ENCODE measurements at places on chromosomes 1 and 21.
A peak's percentile ranks its signal among the peaks of the same experiment; 100 is the strongest.

- no peak for DNase-seq
Measured at GRCh38 chr1:10168912-10169514, 41.4 kb upstream of the KIF1B start.

GRCh38 chr1:43267291-43267805 is 2.4 kb upstream of the TMEM125 start:
- DNase-seq: no peak

- DNase-seq: no peak
Measured at GRCh38 chr1:156527584-156527983, 27.0 kb upstream of the MEF2D start.

DNA sequence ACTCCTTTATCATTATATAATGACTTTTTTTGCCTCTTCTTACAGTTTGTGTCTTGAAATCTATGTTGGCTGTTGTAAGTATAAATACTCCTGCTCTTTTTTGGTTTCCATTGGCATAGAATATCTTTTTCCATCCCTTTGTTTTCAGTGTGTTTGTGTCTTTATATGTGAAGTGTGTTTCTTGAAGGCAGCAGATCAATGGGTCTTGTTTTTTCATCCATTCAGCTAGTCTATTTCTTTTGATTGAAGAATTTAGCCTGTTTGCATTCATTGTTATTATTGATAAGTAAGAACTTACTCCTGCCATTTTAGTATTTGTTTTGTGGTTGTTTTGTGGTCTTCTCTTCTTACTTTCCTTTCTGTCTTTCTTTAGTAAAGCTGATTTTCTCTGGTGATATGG is 322.8 kb downstream of the PLA2G4A start:
- no peak for DNase-seq

DNA sequence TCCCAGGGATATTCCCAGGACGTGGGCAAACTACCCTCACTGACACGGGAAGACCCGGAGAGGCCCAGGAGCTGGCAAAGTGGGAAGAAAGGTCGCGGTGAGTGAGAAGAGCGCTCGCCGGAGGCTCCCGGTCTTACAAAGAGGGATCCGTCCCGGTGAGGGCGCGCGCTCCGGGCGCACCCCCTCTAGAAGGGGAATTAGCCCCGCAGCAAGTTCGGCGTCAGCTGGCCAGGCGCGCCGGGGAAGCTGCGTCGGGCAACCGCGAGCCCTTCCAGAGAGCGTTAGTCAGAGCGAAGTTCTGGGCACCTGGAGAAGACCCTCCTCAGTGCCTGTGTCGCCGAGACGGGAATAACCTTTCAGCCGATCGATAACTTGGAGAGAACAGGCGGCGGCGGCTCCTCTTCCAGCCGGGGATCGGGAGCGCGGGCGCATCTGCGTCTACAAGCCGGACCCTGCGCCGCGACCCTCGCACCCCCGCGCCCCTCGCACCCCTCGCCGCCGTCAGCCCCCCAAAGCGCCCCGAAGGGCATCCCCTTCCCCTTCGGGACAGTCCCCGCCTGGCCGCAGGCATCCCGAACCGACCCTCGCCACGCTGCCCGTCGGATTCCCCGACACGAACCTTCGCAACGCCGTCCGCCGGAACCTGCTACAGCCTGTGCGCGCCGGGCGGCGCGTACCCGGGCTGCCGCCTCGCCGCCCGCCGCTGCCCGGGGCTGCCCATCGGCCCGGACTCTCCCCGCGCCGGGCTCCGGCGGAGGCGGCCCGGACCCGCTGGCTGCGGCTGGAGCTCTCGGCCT is 485 bp downstream of the SIPA1L2 start:
- no peak for DNase-seq

DNA sequence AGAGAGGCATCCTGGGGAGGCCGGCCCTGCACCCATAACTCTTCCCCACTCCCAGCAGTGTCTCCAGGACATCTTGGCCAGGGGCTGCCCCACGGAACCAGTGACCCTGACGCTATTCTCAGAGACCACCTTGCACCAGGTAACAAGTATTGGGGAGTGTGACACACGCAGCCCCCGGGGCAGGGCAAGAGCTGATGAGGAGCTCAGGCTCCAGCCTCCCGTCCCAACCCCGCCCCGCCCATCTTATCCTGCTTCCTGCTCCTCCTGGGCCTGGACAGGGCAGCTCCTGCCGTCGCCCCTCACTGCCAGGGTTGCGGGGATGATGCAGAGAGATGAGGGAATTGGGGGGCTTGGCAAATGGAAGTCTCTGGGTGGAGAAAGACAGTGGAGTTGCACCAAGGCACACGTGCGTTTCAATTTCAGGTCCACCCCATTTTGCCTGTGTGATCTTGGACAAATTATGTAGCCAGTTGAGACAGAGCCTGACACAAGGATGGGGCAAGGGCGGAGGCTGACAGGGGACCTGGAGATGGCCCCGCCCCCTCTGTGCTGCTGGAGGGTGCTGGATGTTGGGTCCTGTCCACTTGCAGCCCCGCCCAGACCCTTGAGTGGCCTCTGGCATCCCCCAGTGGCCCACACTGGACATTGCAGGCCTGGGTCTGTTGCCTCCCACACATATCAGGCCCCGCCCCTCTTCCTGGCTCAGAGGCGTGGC is 10.7 kb downstream of the CLCNKA start:
- peak; percentile 95 for DNase-seq
